NCI-H1694 (cell line): ENCODE measurements at places on chromosomes 1 and 21.

DNA sequence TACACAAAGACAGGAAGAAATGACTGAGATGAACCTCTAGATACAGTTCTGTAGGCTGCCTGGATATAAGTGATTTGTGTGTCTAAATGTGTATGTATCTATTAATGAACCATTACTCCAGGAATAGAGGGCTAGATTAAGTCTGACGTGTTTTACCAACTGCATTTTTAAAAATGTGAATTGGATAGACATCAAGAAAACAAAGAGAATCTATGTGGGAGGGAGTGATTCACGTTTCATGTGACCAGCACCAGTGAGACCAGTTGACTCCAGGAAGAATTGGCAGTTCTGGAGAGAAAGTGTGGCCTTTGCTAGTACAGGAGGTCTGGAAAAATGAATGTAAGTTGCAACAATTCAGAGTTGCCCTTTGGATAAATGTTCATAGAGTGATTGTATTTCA, 53.4 kb upstream of the RGS21 start:
- DNase-seq, result no peak

DNA sequence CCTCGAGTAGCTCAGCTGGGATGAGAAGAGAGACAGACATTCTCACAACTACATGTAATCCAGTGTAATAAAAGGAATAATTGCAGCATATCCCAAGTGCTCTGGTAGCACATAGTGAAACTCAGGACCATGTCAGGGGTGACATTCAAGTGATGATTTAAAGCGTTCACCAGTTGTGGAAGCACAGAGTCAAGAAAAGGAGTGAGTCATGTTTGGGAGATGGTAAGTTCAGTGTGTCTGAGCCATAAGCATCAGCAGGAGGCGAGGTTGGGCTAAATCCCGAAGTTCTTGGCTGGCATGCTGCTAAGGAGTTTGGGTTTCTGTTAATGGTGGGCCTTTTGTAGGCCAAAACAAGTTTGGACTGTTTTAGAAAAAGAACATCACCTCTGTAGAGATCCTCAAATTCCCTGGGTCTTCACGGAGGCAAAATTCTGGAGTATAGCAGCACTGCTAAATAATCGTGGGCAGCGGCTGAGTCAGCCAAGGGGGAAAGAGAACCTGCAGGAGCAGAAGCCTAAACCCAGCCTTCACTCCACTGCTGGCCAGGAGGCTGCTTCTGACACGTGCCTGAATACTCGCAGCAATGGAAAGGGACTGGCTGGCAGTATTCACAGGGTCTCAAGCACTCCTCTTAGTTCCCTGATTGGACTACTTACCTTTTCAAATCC, 7.2 kb upstream of the NHLH1 start:
- DNase-seq, result no peak

GRCh38 chr1:203280061-203280460, 25.3 kb upstream of the BTG2 start:
- no peak for DNase-seq

- no peak for DNase-seq
These were observed 648 bp upstream of the DR1 start for GRCh38 chr1:93344886-93345632.

- no peak for DNase-seq
These were observed 613.9 kb upstream of the NEGR1 start for GRCh38 chr1:72896256-72896655.

- DNase-seq, result no peak
These were observed 144.1 kb downstream of the CDC42BPA start for GRCh38 chr1:227174164-227174563.

DNA sequence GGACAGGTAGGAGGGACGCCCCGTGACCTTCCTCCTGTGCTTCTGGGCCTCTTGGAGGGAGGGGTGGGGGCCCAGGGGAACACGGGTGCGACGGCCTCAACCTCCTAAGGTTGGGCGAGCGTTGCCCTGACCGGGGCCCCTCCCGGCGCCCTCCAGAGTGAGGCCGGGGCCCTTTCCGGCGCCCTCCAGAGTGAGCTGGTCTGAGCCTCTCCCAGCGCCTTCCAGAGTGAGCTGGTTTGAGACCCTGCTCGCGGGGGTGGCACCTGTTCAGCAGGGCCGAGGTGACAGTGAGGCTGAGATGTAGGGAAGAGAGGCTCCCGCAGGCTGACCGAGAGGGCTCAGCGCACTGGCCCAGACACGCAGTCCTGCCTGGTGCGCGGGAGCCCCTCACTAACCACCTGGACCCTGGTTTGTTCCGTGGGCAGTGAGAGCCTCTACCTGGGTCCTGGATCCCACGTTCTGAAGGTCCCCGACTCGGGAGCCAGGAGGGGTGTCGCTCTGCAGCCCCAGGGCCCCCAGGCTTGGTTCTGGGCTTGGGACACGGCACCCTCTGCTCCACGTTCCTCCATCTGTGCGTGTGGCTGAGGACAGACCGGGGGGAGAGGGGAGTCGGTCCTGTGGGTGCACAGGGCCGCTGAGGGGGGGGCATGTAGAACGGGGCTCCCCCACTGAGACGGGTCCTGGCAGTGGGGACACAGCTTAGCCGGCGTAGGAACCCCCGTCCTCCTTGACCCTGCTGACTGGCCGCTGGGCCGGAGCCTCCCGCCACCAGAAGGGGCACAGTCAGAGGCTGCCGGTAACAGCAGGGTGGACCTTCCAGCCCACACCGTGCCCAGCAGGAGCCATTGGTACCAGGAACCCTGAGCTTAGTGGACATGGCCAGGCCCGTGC, 1.4 kb downstream of the COL6A1 start:
- DNase-seq, result no peak

DNA sequence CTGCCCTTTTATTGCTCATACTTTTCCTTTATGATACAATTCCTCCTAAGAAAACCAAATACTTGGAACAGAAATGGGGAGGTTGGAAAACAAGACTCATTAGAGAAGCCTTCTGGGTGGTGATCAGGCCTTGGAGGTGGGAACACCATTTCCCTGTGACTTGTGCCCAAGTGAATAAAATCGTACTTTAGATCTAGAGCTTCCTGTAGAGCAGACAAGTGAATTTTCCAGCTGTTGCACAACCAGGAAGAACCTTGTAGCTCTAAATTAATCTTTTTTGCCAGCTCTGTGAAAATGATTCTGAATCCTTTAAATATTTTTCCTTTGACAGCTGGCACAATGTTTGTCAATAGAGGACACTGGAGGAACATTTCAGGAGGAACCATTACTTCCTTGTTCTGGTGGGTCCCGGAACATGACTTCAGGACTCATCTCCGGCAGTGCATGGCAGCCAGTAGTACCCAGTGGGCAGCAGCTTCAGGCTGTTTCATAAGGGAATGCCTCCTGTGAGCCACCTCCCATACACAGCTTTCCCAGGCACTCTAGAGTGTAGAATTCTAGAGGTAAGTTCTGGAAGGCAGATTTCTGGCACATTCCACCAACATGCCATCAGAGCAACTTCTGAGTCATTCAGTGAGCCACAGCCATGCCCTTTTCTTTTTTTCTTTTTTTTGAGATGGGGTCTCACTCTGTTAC, 5.5 kb upstream of the SNAPIN start:
- DNase-seq, result no peak

DNA sequence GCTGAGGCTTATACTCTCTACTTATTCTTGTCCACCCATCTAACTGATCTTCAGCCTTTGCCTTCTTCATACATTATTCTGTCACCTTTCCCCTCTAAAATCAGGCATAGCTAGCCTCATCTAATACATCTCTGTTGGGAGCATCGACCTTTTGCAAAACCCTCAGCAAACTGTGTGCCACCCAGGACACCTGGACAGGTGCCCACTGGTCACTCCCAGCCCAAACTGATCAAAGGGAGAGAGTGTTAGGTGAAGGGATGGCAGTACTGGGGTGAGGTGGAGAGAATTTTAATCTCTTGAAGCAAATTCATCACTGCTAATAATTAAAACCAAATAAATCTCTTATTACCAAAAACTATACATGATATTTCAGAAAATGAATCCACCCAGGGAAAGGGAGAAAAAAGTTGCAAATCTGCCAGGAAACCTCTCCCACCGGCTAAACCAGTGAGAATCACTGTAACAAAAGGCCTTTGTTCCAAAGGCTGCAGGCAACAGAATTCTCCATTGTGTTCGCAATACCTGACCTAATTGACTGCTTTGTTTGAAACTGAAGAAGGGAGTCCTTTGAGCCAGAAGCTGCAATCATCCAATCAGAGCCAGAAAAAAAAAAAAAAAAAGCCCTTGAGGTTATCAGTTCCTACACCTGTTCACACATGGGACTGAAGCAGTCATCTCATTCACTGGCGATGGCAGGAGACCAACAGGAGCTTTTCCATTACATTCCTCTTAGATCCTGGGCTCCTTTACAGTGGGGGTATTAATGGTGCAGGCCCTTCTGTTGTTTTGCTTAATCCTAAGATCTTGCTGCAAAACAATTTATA, 172.6 kb downstream of the APP start:
- DNase-seq, result no peak

- DNase-seq, result no peak
These were observed 28.8 kb upstream of the CD84 start for GRCh38 chr1:160608057-160608456.

GRCh38 chr1:230609208-230609607, 33.1 kb upstream of the COG2 start:
- no peak for DNase-seq

- DNase-seq, result no peak
These were observed at the start of gene RHBG for GRCh38 chr1:156368889-156369684. Gene RHBG, plus strand, starts transcription at chr1:156369211. Its CDS starts 39 bp downstream, at chr1:156369250.

GRCh38 chr21:41948078-41948895, 5.5 kb downstream of the C2CD2 start:
- DNase-seq, result no peak
